ENCODE measurements at places on chromosomes 6 and 20.

DNA sequence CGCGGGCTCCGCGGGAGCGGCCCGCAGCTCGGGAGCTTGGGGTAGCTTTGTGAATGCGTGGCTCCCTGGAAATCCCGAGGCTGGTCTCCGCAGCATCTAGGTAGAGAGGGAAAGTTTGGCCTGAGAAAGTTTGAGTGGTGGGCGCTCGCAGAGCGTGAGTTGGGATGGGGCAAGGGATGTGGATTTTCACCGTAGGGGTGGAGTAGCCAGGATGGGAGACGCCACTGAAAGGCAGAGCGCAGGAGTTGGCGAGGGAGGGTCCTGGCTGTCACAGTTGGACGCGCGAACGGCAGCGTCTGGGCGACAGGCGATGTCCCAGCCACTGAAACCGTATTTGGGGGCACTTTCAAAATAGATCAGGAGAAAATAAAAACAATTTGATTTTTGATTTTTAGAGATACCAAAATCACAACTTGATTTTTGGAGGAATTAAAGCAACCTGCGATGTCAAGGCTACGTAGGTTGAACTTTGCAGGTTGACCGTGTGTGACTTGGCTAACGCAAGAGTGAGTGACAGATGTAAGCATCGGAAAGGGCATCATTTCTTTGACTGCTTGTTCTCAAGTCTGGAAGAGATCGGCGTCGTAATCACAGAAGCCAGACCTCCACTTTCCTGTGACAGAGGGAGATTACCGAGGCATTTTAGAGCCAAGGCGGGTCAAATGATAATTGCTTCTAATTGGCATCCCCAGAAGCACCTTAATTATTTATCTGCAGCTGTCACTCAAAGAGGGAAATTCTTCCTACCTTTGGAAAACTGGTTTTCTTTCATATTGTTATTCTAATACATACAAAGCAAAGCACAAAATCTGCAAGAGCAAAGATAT, 646 bp downstream of the HEY2 start:
- no peak for DNase-seq

DNA sequence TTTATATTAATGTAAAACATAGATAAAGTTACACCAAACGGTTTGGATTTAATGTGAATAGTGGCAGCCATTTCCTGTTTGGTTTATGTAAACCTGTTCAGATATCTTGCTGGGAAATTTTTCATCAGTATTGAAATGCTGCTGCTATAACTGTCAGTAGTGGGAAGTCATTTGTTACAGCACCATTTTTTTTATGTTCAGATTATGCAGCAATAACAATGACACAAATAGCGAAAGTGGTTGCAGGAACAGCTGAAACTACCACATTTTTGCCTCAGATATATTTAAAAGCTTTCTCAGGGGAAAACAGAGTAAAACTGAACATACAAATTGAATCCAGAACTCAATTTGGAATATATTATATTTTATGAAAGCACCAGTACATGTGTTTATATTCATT, 128.8 kb upstream of the SIM1 start:
- no peak for DNase-seq

- no peak for DNase-seq
These were observed 8.2 kb upstream of the TBX18 start for GRCh38 chr6:84772428-84773132.

DNA sequence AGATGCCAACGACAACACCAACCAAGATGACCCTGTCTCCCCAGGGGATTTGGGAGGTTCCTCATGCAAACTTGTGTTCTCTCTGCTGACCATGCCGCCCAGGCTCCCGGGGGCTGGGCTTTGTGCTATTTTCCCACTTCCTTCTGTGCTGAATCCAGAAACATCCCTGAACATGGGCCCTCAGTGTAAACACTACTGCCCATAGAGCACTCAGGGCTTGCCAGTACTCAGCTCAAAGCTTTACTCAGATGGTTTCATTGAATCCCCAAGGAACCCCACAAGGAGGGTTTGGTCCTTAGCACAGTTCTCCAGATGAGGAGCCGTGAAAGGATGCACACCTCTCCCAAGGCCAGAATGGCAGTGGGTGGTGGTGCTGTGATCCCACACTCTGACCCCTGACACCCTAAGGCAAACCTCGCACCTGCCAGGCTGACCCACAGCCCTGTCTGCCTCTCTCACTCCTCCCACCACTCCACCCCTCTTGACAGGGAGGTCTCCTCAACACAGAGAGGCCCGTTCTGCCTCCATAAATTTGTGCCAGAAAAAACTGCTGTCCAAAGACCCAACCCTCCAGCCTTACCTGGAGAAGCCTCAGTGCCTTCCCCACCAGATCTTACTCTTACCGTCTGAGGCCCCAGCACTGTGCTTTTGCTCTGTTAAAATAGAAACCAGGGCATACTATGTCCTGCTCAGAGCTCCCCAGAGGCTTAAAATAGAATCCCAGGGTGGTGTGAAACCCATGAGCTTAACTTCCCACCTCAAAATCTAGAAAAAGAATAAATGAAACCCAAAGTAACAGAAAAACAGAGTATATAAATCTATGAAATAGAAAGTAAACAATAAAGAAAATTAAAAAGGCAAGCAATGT, 283.0 kb upstream of the CDH4 start:
- no peak for DNase-seq

DNA sequence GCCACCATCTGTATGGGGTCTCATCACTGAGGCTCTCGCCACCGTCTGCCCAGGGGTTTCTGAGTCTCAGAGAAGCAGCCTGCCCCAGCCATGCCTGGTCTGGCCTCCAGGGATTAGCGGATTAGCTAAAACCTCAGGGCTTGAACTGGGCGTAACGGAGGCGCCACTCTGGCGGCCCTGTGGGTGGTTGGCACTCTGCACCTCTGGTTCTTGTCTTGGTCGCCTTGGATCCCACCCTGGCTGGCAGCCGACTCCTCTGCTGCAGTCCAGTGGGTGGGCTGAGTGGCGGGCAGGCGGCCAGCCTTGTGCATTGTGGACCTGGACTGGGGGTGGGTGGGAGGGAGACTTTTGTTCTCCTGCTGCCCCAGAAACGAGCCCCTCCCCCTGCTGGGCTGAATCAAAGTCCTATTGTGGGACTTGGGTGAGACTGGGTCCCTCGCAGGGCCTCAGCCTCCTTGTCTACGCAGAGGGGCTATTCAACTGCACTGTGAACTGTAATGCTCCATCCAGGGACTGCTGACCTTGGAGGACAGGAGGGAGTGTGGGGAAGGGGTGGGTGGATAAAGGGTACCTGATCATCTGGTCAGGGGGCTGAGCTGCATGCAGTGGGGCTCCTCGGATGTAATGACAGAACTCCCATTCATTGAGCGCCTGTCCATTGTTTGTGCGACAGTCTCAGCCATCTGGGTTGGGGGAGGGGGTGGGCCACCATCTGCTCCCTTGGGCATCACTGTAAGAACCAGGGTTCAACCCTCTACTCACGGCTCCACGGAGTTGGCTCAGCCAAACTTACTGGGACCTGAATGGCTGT, 23.9 kb downstream of the SUN5 start:
- DNase-seq: no peak

Data from stromal cell of bone marrow (primary cell).